ENCODE measurements at places on chromosomes 1 and 21.

DNA sequence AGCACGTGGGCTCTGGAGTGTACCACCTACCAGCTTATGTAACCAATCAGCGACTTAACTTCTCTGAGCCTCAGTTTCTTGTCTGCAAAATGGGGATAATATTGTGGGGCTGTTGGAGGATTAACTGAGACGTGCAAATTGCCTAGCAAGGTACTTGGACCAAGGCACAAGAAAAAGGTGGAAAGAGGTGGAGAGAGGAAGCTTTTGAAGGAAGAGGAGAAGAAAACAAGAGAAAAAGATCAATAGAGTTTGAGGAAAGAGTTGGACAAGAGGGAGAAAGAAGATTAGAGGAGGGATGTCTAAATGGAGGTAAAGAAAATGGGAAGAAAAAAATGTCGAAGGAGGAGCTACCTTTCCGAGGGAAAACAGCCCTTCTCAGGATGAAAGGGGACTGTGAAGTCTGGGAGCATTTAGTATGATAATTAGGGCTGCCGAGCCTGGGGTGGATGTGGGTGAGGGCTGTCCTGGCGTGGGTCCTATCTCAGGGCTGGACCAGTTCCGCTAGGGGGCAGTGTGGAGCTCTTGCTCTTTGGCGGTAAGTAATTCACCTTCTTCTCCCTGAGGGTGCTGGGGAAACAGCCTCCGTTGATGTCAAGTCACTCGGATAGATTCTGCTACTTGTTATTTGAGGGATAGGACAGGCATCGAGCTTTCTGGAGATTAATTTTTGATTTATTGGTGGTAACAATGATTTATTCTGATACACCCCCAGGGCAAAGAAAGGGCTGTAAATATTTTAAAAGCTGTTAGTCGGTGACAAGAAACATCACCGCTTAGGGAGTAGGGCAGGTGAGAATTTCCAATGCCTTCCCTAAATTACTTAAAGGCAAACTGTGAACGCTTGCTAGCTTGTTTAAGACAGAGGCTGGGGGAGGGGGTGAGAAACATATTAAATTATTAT lies 79.0 kb upstream of the NFASC start:
- peak; percentile 60 for ATAC-seq

DNA sequence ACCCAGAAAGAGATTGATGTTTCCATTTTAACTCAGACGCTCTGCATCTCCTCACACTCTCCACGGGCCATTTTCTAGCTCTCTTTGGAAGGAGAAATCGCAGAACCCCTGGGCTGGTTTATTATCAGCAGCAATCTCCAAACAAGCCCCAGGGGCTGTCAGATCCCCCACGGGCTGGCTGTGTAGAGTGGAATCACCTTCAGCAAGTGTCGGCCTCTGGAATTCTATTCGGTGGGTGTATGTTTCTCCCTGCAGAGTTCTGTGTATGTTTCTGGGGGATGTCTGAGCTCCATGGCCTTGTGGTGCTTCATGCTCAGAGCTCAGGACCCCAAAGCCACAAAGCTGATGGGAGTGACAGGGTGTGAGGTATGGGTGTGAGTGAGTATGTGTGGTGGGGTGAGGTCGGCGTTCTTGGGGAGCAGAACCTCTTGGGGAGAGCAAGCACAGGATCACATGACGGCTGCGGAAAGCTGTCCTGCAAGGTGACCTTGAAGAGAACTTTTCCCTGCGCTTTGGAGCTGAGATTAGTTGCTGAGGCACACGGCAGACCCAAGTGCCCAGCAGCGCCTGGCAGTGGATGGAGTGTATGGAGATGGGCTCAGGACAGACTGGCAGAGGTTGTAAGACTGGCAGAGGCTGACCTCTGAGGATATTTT lies 489 bp downstream of the ACOT11 start:
- no peak for ATAC-seq

DNA sequence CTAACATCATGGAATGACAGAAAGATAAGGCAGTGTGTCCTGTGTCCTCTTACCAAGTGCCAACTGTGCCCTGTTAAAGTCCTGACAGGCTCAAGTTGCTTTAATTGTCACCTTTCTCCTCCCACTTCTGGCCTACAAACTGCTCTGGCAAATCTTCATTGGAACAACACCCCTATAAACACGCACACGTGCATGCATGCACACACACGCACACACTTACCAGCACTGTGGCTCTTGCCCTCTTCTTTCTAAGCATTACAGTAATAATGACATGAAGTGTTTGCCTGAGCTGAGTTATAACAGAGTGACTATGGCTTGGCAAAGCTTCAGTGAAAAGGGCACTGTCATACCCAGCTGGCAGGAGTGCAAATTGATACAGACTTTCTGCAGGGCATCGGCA lies 82.3 kb upstream of the SYT6 start:
- peak; percentile 59 for ATAC-seq

GRCh38 chr1:210231846-210232510 lies 618 bp upstream of the SERTAD4 start:
- peak; percentile 26 for ATAC-seq

DNA sequence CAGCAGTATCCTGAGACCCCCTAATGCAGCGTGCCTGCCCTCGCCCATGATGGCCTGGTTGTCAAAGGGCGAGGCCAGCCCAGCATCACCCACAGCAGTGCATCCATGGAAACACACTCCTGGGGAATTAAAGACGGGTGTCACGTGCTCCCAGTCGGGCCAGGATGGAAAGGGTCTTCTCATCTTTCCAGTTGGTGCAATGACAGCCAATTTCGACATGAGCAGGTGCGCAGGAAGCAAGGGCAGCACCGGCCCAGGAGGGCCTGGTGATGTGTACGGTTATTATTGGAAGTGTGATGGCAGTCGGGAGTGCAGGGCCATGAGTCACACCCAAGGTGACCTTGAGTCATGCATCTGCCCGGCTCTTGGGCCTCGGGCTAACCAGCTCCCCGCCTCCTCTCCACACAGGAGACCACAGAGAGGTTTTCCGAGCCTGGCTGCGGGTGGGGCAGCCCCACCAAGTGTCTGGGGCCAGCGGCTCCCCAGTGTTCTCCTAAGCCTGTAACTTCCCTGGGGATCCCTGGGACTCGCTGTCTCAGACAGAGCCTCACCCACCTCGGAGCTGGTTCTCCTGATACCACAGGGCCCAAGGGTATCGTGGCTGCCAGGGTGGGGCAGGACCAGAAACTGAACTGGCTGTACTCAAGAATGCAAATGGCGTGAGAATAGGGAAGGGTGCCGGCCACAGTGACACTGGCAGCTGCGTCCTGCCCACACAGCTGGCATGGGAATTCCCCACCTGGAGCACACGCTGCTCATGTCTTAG lies 119.8 kb downstream of the SIK1 start:
- ATAC-seq = peak; percentile 81

GRCh38 chr1:226181996-226182714 lies 4.4 kb downstream of the ACBD3 start:
- ATAC-seq = peak; percentile 45
